ENCODE measurements at places on chromosomes 16 and 17.

- DNase-seq = no peak
These were observed 1.3 kb downstream of the CDH13 start for GRCh38 chr16:82628088-82628423.

DNA sequence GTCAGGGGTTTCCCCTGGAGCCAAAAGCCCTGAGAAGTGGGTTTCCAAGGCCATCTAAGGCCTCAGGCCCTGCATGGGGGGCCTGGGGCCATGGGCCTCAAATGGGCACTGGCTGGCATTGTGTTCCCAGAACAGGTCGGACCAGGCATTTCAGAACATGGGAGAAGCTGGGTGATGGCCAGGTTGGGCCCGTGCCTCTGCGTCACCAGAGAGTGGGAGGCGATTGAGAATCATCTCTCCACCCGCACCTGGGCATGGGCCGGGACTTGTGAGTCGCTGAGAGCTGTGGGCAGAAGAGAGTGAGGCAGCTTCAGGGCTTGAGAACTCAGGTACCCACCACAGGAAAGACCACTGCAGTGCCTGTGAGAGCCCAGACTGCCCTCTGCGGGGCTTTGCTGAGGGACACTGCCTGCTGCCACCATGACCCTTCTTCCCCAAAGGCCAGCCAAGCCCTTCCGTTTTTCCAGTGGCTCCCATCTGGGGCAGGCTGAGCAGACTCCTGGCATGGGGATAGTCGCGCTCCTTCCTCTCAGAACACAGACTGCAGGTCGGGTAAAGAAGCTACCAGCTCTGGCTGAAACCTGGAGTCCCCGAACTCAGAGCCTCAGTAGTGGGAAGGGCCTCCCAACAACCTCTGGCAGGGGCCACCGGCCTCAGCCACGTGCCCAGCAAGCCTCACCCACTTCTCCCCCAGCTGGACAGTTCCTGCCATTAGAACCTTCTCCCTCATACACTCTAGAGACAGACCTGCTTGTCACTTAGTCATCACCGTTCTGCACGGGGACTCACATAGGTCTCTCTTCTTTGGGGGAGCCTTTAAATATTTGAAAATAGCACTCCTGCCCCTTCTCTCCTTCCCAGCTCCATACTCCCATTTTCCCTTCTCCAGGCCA is 1.6 kb downstream of the RAB11FIP4 start:
- no peak for DNase-seq

- DNase-seq = no peak
These were observed 61.7 kb downstream of the KPNA2 start for GRCh38 chr17:68097161-68097805.

DNA sequence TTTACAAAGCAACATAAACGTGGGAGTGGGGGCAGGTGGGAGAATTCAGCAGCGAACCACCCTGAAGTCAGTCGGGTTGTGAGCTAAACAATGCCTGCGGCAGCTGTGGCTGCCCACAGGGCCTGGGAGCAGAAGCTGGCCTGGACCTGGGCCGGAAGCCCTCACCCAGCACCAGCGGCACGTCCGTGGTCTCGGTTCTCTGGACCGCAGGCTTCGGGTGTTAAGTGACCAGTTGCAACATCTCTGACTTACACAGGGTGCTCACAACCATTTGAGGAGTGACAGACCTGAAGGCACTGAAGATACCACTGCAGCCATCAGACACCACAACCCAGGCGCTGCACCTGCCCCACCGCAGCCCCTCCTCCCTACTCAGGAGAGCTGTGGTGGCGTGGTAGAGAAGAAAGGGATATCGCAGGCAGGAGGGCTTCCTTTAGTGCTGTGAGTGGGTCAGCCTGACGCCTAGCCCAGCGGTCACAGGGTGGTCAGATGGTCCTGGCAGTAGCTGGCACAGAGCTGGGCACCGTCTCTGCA is 33.8 kb downstream of the CBFA2T3 start:
- DNase-seq = no peak

DNA sequence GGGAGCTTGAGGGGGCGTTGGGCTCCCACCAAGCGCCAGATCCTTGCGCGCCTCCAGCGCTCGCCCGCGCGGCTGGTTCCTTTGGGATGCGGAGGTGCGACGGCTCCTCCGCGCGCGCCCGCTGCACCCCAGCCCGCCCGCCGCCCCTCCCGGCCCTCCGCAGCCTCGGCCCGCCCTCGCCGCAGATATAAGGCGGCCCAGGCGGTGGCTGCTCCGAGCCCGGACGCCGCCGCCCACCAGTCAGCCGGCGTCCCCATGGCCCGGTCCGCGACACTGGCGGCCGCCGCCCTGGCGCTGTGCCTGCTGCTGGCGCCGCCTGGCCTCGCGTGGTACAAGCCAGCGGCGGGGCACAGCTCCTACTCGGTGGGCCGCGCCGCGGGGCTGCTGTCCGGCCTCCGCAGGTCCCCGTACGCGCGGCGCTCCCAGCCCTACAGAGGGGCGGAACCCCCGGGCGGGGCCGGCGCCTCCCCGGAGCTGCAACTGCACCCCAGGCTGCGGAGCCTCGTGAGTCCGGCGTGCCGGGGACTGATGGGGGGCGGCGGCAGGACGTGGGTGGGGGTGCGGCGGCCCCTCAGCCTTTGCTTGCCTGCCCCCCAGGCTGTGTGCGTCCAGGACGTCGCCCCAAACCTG is at the start of gene NPB:
Gene NPB, plus strand, starts transcription at position 216 of the 630 bp plus-strand sequence. Its CDS starts 40 bp downstream, at position 256.
- DNase-seq = peak; percentile 74

- DNase-seq = no peak
These were observed 26.2 kb upstream of the CCL1 start for GRCh38 chr17:34389126-34389750.

DNA sequence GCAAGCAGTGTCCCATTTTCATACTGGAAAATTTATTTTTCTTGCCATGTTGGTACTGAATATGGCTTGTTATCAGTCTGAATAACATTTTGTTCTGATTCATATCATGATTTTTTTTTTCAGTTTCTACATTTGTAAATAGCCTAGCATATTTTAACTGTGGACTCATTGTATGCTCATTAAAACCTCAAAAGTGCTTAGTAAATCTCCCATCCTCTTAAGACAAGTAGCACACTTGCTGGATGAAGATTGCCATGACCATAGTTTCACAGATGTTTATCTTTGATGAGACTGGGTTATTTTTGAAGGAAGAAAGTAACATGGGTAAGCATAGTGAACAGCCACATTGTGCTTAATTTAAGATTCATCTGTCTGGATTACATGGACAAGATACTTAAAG is 878 bp downstream of the KRT10 start:
- no peak for DNase-seq

- DNase-seq = peak; percentile 52
These were observed 572 bp downstream of the MPG start for GRCh38 chr16:78444-79150.

DNA sequence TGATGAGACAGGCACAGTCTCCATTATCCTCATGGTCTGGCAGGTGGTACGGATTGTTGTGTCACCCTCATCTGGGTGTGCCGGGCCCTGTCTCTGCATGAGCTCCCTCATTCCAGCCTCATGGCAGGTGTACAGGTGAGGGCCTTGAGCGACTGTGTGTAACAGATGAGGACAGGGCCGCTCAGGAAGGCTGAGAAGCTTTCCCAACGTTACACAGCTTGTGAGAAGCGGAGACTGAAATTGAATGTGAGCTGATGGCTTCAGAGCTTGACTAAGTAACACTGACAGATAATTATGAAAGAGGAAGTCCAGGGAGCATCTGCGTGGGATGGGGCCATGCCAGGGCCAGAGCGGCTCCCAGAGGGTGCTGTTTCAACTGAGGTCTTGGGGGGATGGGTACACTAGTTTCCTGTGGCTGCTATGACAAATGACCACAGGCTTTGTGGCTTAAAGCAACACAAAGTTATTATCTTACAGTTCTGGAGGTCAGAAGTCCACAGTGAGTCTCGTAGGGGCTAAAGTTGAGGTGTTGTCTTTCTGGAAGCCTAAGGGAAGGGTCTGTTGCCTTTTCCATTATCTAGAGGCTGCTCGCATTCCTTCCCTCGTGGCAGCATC is 36.7 kb downstream of the CMIP start:
- DNase-seq = no peak

GRCh38 chr17:40290629-40291280 is 3.1 kb downstream of the CDC6 start:
- DNase-seq = peak; percentile 81

DNA sequence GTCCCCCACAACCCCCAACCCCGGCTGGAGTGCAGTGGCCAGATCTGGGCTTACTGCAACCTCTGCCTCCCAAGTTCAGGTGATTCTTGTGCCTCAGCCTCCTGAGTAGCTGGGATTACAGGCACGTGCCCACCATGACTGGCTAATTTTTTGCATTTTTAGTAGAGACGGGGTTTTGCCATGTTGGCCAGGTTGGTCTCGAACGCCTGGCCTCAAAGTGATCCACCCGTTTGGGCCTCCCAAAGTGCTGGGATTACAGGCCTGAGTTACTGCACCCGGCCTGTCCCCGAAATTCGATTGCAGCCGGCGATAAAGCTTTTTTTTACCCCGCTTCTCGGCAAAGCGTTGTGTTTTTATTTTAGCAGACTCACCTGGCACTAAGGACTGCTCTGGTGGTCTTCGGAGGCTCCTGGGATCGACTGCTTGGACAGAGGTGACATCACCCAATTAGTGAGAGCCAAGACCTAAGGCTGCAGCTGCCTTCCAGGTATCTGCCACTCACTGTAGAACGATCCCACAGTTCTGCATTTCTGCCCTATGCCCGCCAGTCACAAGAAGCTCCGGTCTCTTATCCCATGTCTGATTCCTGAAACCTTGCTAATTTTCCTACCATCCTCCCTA is 82.2 kb upstream of the ARL4D start:
- no peak for DNase-seq

GRCh38 chr16:61831351-61831917 is 204.8 kb downstream of the CDH8 start:
- no peak for DNase-seq

GRCh38 chr16:12764813-12765488 is 38.7 kb downstream of the CPPED1 start:
- no peak for DNase-seq
